ENCODE measurements at places on chromosomes 1 and 21.

- peak; percentile 35 for DNase-seq
Measured at GRCh38 chr1:224169718-224170270, 13.2 kb upstream of the DEGS1 start.

DNA sequence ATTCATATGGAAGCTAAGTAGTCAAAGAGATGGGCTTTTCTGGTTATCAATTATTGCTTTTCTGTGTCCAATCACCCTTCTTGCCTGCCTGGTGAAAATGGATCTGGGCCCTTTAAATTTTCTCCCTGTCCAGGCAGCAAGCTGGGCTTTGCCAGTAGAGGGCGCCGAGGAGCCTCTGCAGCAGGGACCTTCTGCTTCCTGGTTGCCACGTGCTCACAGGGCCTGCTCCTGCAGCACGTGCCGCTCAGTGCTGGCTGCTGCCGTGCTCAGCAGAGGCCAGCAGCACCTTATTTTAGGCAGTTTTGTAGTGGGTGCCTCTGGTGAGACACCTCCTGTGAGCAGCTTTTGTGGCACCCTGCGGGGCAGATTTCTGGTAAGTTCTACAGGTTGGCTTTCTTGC, 4.0 kb downstream of the ACTL8 start:
- peak; percentile 1 for DNase-seq

DNA sequence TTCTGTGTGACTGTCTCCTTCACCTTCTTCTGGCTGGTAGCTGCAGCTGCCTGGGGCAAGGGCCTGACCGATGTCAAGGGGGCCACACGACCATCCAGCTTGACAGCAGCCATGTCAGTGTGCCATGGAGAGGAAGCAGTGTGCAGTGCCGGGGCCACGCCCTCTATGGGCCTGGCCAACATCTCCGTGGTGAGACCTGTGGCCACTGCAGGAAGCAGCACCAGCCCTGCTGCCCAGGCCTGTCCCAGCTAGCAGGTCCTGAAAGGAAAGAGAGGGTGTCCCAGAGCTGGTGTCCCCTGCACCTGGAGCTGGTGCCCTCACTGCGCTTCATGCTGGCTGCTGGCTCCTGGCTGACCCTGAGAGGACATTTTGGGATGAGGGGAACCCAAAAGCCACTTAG, 5.9 kb upstream of the ATXN7L2 start:
- DNase-seq, result no peak

- DNase-seq, result no peak
Measured at GRCh38 chr1:30705698-30706097, 17.7 kb downstream of the MATN1 start.

- DNase-seq, result no peak
Measured at GRCh38 chr1:84975035-84975434, 21.9 kb downstream of the MCOLN2 start.

DNA sequence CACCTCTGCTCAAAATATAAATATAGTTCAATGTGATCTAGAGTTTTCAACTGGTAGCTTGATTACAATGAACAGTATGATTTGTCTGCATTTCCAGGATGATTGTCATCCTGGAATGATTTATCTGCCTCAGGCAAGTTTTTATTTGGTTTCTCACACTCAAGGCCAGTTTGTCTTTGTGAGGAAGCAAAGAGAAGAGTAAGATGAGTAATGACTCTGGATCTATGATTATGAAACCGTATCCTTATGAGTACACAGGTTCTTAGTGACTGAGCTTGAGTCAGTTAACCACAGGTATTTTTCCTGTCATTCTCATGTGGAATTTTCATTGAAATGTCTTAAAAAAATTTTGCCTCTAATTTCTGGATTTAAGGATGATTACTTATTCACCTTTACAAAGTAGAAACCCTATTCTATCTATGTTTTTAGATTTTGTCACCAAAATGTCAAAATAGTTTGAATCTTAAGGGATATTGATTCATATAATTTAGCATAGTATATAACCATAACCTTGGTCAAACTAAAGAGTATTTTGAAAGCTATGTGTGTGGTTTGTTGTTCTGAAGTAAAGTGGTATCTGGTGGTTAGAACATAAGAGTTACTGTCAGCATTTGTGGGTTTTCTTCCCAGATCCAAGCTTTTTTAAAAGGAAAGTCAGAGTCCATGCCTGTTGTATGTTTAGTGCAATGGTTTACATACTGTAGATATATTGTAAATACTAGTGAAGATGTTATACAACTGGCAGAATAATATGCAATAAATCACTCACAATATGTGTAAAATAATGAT, 145.0 kb downstream of the RASAL2 start:
- DNase-seq, result peak; percentile 65

DNA sequence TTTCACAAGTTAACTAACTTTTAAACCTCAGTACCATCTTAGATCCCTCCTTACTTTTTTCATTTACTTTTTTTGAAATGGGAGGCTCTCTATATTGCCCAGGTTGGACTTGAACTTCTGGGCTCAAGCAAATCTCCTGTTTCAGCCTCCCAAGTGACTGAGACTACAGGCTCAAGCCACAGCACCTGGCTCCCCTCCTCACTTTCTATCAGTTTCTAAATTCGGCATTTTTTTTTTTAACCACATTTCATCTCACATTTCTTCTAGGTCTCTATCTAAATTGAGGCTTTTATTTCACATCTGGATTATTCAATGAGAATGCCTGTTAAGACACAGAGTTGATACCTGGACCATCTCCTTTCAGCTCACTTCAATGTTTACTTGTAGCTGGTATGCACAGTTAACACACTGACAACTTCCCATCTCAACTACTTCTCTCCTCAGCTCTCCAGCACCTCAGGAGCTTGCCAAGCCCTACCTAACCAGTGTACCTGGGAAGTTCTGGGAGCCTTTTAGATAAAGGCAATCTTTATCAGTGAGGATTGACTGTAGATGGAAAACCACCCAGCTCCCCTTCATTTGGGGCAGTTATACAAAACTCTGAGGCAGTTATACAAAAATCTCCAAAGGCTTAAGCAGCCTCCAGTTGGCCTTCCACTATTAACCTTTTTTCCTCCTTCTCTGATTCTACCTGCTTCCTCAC, 3.4 kb downstream of the USP33 start:
- no peak for DNase-seq

DNA sequence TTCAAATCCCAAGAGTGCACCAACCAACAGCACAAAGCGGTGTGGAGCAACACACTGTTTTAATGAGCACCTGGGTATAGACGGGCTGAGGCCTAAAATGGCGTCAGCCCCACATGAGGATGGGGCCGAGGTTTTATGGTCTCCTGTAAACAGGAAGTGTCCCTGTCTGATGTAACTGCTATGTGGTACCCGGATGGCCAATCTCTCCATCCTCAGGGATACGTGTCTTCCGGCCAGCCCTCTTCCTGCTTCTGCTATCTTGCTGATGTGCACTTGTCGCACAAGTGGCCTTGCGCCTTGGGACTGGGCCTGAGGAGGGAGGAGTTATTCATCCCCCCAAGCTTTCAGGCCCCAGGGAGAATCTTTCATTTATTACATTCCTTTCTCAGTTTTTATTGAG, 73.5 kb downstream of the CNST start:
- DNase-seq, result no peak

GRCh38 chr21:45004059-45004422, 64.2 kb downstream of the SLX9 start:
- DNase-seq, result no peak

DNA sequence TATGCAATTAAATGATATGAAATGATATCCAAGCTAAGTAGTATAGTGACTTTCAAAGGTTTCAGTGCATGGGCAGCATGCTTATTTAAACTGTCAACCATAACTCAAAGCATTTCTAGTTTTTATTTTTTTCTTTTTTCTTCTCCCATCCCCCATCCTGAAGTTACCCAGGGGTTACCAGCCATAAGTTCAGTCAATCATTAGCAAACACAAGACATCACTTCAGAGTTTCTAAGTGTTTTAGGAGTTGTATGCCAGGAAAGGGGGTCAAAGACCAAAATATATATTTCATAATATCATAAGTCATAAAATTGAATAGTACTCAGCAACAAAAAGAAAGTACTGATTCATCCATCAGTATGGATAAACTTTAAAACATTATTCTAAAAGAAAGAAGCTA, 28.7 kb downstream of the DHX9 start:
- DNase-seq, result no peak

DNA sequence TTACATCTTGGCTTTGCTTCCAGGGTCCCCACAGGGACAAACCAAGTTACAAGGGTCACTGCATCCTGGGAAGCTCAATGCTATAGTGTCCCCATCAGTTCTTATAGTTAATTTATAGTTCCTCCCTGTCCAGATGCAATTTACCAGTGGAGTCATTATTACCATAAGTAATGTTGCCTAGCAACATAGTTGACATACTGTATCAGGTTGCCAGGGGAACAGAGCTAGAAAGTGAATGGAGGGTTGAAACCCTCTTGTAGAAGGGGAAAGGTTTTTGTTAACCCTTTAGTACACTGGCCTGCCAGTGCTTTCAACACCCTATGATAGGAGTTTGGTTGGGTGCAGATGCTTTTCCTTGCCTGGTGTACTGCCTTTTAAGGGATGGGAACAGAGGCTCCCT, 34.3 kb upstream of the TTC4 start:
- no peak for DNase-seq

DNA sequence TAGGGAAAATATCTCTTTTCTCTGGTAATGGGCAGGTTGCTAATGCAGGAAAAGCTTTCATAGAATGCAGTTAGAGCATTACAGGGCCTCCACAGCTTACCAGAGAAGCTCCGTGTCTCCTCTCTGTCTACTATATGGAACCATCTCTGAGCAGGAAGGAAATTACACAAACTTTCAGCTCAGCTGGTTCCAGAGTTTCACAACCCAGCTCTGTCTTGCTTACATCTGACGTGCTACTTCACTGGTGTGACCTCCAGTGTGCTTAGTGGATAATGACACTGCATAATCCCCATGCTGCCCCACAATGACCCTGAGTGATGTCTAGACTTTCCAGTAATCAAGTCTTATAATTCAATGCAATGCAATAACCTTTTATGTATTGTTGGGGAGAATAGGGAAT, 4.3 kb upstream of the FGGY start:
- peak; percentile 99 for DNase-seq

- DNase-seq, result peak; percentile 76
Measured at GRCh38 chr1:201511941-201512539, 5.1 kb upstream of the CSRP1 start.

DNA sequence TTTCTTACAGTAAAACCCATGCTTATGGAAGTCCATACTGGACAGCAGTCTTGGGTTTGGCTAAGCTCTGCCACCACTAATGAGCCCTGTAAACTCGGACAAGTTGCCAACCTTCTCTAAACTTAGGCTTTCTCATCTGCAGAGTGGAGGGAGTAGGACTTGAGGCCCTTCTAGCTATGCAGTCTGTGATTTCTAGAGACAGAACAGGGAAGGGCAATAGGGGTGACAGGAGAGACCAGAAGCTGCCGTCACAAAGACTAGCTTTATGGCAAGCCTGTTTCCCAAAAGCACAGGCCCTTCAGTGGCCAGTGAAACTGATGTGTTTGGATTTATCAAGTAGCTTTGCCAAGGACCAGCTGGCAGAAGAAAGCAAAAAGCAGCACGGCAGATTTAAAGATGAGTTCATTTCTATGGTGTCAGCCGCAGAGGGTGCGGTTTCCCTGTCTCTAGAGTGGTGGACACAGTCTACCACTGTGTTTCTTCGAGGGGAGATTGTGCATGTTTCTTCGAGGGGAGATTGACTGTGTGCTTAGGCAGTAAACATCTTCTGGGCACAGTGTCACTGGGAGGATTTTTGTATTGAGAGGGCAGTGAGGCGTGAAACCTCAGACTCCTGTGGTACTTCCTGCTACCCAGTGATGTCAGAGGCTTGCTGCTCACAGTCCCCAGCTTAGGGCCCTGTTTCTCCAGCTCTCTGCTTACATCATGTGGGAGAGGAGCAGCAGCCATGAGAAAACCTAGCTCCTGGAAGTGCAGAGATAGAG, 119.0 kb downstream of the ROR1 start:
- no peak for DNase-seq
